Smooth muscle cell of bladder (primary cell): ENCODE measurements at places on chromosomes 6 and 20. TPM values are rescaled to one million over a fixed set of nuclear protein-coding genes. Genes with fewer than 3 reads are reported as not detected.

Gene OGFRL1
- 17.7 and 18.9 TPM in 2 replicates for total RNA-seq

Gene OOEP
- not detected in 2 replicates for total RNA-seq

Gene ADA
- 5.3 and 14.7 TPM in 2 replicates for total RNA-seq

Gene THEMIS
- total RNA-seq = under 0.01 TPM in 1 of 2 replicates, not detected in the other

Gene VGLL2
- not detected in 2 replicates for total RNA-seq

Gene PPP1R16B
- 0.09 TPM in 1 of 2 replicates, not detected in the other for total RNA-seq

Gene MMP24
- total RNA-seq = 0.14 and 0.37 TPM in 2 replicates

Gene COL9A1
- not detected in 2 replicates for total RNA-seq

Gene ADGRG6
- 6.4 and 8.1 TPM in 2 replicates for total RNA-seq

Gene TP53TG5
- under 0.01 TPM in 1 of 2 replicates, not detected in the other for total RNA-seq

Gene DNMT3B
- total RNA-seq = 0.85 and 1.0 TPM in 2 replicates

Gene HECA
- 10.0 and 12.4 TPM in 2 replicates for total RNA-seq

Gene FAM162B
- total RNA-seq = 1.4 and 1.8 TPM in 2 replicates

Gene HLA-G
- total RNA-seq = 0.14 and 0.37 TPM in 2 replicates

Gene BTN1A1
- total RNA-seq = not detected in 2 replicates

Gene TMEM74B
- 0.46 TPM in 1 of 2 replicates, not detected in the other for total RNA-seq

Gene GNMT
- total RNA-seq = not detected in 2 replicates

Gene CST7
- total RNA-seq = not detected in 2 replicates

Gene RAET1G
- total RNA-seq = 3.3 and 4.1 TPM in 2 replicates

Gene ZNF341
- total RNA-seq = 0.85 and 1.1 TPM in 2 replicates

Gene TRIM38
- 8.1 and 10.3 TPM in 2 replicates for total RNA-seq

Gene EDN3
- total RNA-seq = not detected in 2 replicates

Gene CNKSR3
- 2.1 and 4.2 TPM in 2 replicates for total RNA-seq

Gene RHAG
- not detected in 2 replicates for total RNA-seq

Gene HLA-DMB
- under 0.01 and 0.71 TPM in 2 replicates for total RNA-seq
